ENCODE measurements at places on chromosomes 2 and 18.

- no peak for DNase-seq
Measured at GRCh38 chr2:99729104-99730025, 239.5 kb upstream of the REV1 start.

DNA sequence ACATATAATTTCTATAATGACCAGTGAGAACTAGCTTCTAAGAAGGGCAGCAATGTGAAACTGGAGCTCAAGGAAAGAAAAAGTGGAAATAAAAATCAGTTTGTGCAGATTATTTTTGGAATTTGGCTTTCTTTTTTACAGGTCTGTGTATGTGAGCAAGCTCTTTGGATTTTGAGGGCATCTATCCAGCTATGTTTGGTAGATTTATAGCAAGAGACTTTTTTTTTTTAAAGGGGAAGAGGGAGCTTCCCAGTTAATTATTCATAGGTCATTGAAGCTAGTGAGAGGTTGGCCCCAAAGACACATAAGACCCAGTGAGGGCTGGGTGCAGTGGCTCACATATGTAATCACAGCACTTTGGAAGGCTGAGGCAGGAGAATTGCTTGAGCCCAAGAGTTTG lies 24.0 kb upstream of the COLEC12 start:
- DNase-seq, result no peak

- no peak for DNase-seq
Measured at GRCh38 chr18:14767474-14767873, 19.5 kb downstream of the ANKRD30B start.

GRCh38 chr2:126785236-126785635 lies 113.5 kb upstream of the TEX51 start:
- no peak for DNase-seq

DNA sequence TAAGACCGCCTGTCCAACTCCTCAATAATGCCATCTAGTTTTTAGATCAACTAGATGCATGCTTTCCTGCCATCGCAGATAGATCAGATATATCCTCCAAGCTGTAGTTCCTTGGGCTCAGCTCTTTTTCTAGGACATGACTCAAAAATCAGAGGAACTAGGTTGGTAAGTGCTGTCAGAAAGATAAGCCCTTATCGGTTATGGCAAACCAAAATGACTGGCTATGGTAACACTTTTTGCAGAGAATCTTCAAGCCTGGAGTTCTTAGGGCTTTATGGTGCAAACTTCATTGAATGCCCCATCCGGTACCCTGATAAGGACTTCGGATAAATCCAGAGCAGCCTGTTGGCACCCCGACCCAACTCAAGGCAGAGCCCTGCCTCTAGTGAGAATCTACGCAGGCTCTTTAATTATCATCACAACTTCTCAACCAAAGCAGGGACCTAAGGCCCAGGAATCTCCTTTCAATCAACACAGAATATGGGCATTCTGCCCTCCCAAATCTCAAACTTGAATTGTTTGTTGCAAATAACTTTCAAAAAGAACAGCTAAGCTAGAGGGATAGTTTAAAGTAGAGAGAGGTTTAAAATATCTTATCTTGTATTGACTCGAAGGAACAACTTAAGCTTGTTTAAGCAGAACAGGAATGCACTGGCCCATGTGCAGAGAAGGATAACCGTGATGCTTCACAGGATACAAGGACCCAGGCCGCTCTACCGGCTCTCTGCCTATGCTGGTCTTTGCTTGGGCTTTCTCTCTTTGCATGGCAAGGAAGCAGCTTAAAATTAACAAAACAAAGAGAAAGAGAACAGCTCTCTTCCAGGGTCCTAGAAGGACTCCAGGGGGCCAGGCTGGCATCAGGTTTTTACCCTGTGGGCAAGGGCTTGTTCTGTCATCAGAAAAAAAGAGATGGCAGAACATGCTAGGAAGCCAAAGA lies 3.4 kb upstream of the CYP1B1 start:
- DNase-seq, result no peak

GRCh38 chr18:4734903-4735302 lies 279.8 kb upstream of the DLGAP1 start:
- DNase-seq, result no peak

- no peak for DNase-seq
Measured at GRCh38 chr18:3872641-3873040, 422.7 kb downstream of the TGIF1 start.

DNA sequence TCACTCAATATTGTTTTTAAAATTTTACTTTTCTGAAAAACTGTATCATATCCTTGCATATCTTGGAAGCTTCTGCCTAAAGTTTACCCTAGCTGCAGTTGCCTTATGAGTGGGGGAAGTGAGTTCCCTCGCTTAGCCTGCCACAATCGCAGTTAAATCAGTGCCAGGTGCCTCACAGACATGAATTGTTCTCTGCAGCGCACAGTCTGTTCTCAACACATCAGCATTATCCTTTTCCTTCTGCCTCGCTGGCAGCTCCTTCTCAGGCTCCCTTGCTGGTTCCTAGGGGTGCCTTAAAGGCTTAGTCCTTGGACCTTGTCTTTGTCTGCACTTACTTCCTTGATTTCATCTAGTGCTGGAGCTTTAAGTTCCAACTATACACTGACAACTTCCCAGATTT lies 132.8 kb downstream of the TTC27 start:
- no peak for DNase-seq
